ENCODE measurements at places on chromosomes 13 and 19.

GRCh38 chr13:75479102-75479740 lies 2.7 kb downstream of the TBC1D4 start:
- no peak for DNase-seq

DNA sequence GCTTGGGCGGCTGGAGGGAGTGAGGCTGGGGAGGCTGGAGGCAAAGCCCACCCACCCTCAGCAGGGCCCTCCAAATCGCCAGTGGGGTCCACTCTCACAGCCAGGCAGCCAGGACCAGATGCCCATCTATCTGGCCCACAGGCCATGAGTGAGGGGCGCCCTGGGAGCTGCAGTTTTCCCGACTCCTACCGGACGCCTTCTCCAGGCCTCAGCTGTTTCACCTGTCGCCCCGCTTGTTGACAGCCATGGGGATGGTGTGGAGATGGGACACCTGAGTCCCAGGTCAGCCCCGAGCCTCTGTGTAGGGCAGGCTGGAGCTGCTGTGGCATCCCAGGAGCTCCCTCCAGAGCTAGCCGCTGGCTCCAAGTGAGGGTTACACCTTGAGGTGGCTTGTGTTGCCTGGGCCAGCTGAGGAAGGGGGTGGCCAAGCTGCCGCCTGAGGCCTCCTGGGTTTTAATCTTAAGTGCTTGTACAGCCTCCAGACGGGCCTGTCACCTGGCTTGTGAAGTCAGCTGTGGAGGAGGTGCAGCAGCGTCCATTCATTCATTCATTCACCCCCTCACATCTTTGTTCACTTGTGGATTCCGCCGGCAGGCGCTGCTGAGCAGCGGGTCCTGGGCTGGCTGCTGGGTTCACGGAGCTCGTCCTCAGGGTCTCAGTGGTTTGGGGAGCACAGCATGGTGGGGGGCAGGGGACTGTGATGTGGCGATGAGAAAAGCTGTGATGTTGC lies 52.0 kb downstream of the COMP start:
- DNase-seq, result no peak

- no peak for DNase-seq
Observed at GRCh38 chr19:48508729-48509411, 2.8 kb downstream of the LMTK3 start.

DNA sequence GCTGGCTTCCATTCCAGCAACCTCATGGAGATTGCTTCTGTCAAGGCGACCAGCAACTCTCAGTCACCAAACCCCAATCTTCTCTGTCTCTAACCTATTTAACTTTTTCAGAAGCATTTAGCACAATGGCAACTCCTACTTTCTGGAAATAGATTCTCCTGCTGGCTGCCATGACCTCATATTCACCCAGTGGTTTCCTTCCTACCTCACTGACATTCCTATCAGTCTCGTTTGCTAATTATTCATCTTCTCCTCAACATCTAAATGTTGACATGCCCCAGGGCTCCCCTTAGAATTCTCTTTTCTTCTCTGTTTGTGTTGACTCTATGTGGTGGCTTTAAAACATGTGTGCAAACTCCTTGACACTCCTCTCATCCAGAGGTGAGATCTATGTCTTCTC lies 106.7 kb downstream of the OLFM4 start:
- no peak for DNase-seq

GRCh38 chr19:889662-890295 lies 3.2 kb downstream of the MED16 start:
- no peak for DNase-seq

DNA sequence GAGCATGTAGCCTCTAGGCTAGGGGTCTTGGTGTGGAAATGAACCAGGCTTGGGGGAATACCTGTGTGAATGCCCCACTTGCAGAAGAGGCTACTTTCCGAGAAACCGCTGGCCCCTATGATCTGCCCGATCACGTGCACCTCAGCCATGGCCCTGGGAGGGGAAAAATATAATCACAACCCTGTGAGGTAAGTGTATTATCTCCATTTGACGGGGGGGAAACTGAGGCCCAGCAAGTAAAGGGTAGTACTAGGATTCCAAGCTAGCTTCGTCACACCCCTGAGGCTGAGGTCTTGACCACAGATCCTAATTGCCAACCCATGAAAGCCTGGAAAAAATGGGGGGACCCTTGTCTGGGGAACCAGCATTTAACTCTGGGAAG lies 587 bp downstream of the B9D2 start:
- DNase-seq, result no peak

GRCh38 chr13:98295371-98295770 lies 118.3 kb upstream of the RNF113B start:
- DNase-seq, result no peak

DNA sequence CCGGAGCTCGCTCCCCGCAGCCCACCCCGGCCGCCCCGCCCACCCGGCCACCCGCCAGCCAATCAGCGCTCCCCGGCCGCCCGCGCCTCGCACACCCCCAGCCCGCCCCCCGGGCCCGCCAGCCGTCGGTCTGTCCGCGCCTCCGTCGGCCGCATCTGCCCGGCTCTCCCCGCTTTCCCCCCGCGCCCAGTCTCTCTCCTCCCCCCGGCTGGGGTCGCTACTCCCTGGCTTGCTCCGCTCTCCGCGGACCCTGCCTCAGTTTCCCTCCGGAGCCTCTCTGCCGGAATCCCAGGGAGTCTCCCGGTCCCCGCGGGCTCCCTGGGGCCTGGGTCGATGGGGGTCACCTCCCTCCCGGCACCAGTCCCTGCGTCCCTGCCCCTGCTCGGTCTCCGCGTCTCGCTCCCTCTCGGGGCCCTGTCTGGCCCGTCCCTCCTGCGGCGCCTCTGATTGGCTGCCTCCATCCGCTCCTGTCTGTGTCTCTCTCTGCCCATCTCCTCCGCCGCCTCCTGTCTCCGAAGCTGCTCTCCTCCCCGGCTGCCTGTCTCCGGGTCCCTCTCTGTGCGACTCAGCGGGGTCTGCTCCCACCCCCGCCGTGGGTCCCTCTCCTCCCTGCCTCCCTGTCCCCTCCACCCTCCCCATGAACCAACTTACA lies 484 bp downstream of the IL11 start:
- no peak for DNase-seq

DNA sequence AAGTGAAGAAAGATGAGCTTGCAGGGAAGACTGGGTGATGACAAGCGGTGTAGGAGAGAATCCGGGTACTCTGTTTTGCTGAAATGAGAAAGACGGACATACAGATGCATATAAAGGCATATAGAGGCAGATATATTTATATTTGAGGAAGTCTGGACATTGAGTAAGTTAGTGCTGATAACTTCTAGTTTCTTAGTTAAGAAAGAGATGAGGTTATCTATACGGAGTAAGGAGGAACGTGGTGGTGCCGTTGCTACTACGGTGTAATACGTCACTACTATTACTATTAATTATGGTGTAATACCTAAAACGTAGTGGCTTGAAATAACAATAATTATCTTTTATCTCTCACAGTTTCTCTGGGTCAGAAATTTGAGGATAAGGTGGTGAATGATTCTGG lies 9.8 kb upstream of the CPB2 start:
- no peak for DNase-seq

GRCh38 chr13:39910041-39910440 lies 254.6 kb downstream of the COG6 start:
- DNase-seq, result no peak

DNA sequence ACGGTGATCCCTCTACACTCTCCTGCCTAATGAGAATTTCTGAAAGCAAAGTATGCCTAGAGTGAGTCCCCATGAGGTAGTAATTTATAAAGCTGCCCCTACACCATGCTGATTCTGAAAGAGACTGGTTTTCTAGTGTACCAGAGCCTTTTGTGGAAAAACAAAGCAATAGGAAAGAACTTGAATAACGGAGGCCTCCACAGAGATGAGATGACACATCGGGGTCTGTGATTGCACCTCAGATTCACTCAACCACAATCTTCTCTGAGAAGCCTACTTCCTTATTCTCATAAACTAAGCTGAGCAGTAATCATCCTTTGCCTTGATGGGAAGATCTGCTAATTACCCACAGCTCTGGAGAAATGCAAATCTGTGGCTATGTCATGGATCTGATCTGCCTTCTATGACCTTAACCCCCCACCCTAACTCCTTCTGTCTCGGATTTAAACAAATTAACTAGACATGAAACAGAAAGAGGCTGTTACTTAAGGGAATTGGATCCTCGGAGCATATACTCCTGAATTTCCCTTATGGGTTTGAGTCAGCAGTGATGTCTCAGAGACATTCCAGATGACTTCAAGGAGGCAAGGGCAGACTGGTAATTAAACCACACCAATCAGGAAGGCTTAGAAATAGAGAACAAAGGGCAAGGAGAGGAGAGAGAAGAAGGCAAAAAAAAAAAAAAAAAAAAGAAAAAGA lies 128.0 kb downstream of the DCT start:
- DNase-seq, result no peak

DNA sequence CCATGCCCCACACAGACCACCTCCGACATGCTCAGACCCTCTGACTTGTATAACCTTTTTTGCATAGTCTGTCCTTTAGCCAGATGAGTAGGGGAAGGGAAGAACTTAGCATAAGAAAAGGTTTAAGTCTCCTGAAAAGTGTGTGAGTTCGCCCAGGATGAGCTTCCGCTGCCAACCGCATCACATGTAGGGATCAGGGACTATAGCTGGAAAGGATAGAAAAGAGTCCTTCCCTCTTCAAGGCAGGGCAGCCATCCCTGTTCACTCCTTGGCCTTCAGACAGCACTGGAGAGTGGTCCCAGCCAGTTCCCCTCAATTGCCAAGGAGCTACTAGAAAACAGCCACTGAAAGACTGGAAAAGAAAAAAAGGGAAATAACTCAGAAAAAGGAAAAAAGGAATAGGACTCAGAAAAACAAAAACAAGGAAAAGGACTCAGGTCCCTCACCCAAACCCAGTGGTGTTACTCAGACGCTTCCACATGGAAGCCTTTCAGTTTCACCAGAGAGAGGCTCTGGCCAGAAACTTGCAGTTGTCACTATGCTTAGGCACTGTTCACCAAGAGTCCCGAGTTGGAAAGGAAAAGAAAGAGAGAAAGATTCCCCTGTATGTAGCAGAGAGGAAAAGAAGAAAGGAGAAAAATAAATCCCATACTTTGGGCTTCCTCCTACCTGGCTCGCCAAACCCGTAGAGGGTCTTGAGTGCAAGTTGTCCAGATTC lies 5.6 kb upstream of the TM9SF2 start:
- peak; percentile 10 for DNase-seq

GRCh38 chr13:90427322-90428272 lies 919.9 kb upstream of the MIR17HG start:
- no peak for DNase-seq

- DNase-seq, result no peak
Observed at GRCh38 chr19:54147676-54148075, 10.1 kb downstream of the CNOT3 start.

GRCh38 chr19:43555185-43555770 lies 20.0 kb downstream of the XRCC1 start:
- peak; percentile 91 for DNase-seq

- DNase-seq, result no peak
Observed at GRCh38 chr19:11769995-11770394, 3.2 kb downstream of the ZNF441 start.

DNA sequence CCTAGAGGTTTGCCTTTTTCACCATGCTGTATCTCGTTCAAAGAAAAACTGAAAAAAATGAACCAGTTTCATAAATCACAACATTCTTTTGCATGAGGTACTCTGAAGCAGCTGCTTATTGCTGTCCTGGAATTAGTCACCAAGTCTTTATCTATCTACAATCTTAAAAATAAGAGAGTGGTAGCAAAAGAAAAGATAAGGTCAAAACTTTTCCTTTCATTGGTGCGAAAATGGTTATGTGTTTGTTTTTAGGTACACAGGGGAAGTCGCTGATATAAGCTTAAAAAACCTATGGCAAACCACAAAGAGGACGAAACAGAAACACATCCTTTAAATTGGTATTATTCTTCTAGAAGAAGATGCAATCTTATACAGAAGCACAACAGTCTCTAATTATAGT lies 20.7 kb downstream of the OBI1 start:
- DNase-seq, result no peak

DNA sequence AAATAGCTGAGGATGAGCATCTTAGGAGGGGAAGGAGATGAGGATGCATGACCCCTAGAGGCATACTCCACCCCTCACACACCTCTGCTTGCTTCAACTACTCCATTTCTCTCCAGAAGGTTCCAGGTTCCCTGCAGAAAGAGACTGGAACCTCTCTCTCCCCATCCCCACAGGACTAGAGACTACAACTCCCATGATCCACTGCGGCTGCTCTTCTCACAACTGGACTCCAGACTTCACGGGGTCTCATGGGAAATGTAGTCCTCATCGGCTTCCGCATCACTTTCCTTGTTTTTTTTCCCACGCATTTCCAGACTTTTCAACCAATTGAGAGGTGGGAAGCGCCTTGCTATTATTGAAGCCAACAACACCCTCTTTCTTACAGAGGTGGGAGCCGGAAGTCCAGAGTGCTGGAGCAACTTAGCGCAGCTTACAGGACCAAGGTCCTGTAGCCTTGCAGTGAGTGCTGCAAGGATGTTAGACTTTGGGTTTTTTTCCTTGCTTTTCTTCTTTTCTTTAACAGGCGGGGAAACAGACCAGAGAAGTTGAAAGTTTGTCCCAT lies 13.9 kb upstream of the CACNG6 start:
- DNase-seq, result peak; percentile 54

DNA sequence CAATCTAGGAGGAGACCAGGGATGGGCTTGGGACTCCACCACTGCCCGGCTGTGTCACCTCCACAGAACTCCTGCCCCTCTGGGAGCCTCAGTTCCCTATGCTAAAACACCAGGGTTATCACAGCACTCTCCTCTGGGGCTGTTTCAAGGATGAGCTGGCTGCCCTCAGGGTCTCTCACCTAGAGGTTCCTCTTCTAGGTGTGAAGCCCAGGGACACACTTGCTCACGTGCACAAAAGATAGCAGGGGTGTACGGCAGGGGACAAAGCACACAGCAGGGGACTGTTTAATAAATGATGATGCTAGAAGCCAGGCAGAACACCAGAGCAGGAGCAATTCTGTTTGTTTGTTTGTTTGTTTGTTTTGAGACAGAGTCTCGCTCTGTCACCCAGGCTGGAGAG lies 16.8 kb upstream of the LYPD3 start:
- DNase-seq, result no peak

- DNase-seq, result no peak
Observed at GRCh38 chr19:8684001-8684902, 14.3 kb downstream of the ACTL9 start.

DNA sequence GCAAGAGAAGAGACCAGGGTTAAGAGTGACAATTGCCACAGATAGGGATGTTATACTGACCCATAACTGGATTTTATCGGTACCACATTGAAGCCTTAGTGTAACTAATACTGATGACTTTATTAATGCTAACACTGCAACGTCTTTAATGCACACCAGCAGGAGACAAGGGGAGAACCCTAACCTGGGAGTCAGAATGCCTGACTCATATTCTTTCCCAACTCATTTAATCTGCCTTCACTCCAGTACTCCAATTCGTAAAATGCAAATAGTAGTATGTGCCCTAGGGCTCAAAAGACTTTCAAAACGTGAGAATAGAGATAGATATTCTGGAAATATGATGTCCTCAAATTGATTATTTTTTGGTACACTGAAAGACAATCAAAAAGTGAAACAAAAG lies 62.4 kb downstream of the GPC6 start:
- no peak for DNase-seq

DNA sequence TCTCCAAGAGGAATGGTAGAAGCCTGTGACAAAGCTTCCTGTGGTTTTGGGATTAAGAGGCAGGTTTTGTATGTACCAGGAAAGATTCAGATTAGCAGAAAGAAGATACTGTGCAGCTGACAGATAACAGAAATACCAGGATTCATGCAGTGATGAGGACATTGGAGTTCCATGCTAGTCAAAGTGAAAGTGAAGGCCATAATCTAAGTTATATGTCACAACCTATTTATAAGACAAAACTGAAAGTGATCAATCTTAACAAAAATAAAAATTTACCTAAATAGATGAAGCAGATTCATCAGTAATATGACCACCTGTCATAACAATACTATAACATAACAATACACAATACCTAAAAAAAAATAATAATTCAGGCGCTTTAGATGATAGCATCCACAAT lies 1305.2 kb upstream of the PCDH9 start:
- DNase-seq, result no peak

Measured in CD4-positive, alpha-beta T cell treated with Interleukin-2 at 100 ng/mL for 4 hours (primary cell).